Activated naive CD8-positive, alpha-beta T cell treated with anti-CD3 and anti-CD28 coated beads, Interleukin-2, amount 10 ng/mL, durations not matched to agents 7 days and 5 days (primary cell): ENCODE measurements at places on chromosomes 3 and 15. TPM values are rescaled to one million over a fixed set of nuclear protein-coding genes. Genes with fewer than 3 reads are reported as not detected.

STRIT1 gene
- total RNA-seq = not detected

FBXO40 gene
- not detected for total RNA-seq

NANOGP8 gene
- not detected for total RNA-seq

PLCH1 gene
- total RNA-seq = 3.8 TPM

RAD51 gene
- total RNA-seq = 54.5 TPM

SEC61A1 gene
- total RNA-seq = 119 TPM

NR2E3 gene
- not detected for total RNA-seq

LMAN1L gene
- 0.37 TPM for total RNA-seq

SKIC8 gene
- total RNA-seq = 42.4 TPM

GOLGA8Q gene
- 13.1 TPM for total RNA-seq

CATSPER2 gene
- total RNA-seq = 2.2 TPM

KLHL25 gene
- total RNA-seq = 6.9 TPM

SLC7A14 gene
- not detected for total RNA-seq

CHRNA7 gene
- total RNA-seq = 0.44 TPM

ZKSCAN7 gene
- 4.9 TPM for total RNA-seq

TAMM41 gene
- total RNA-seq = 28.7 TPM

MST1R gene
- total RNA-seq = 2.9 TPM

FES gene
- 6.2 TPM for total RNA-seq

ADGRG7 gene
- total RNA-seq = not detected

SLC15A2 gene
- total RNA-seq = 3.7 TPM

SLC9C1 gene
- total RNA-seq = not detected

DNAJB11 gene
- total RNA-seq = 37.0 TPM

GRAMD2A gene
- total RNA-seq = not detected

ADCY5 gene
- total RNA-seq = not detected
